ENCODE measurements at places on chromosomes 4 and X. TPM values are rescaled to one million over a fixed set of nuclear protein-coding genes. Genes with fewer than 3 reads are reported as not detected.

Gene GAR1
- total RNA-seq, result 2.2 TPM

Gene NAA11
- not detected for total RNA-seq

- no peak for DNase-seq
These were observed 191.6 kb downstream of the VEGFC start for GRCh38 chr4:176601124-176601523.

DNA sequence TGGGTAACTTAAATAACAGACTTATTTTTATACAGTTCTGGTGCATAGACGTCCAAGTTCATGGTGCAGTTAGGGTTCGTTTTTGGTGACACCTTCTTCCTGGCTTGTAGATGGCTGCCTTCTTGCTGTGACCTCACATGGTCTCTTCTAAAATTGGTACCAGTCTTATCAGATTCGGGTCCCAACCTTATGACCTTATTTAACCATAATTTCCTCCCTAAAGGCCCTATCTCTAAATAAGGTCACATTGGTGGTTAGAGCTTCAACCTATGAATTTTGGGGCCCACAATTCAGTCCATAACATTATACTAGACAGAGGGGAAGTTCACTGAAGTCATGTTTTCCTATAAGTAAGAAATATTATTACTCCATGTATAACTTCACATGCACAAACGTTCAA, 128.0 kb downstream of the CFAP299 start:
- no peak for DNase-seq

- no peak for DNase-seq
These were observed 84.0 kb downstream of the LPAR4 start for GRCh38 chrX:78831523-78831922.

- DNase-seq, result no peak
These were observed 9.7 kb upstream of the MAGEA4 start for GRCh38 chrX:151902813-151903591.

DNA sequence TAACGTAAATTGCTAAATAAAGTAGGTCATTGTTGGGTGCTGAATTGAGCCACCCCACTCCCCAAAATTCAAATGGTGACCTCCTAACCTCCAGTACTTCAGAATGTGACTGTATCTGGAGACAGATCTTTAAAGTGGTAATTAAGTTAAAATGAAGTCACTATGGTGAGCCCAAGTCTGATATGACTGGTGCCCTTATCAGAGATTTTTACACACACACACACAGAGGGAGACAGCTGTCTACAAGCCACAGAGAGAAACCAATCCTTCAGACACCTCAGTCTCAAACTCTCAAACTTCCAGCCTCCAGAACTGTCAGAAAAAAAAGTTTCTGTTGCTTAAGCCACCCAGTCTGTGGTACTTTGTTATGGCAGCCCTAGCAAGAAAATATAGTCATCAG, 879.2 kb upstream of the INTU start:
- DNase-seq, result no peak

- DNase-seq, result no peak
These were observed 427.4 kb upstream of the DIPK2B start for GRCh38 chrX:45628041-45628440.
